ENCODE measurements at places on chromosomes 5 and 9. TPM values are rescaled to one million over a fixed set of nuclear protein-coding genes. Genes with fewer than 3 reads are reported as not detected.

The EHMT1 gene
- polyA plus RNA-seq = 51.9 TPM

The CD72 gene
- polyA plus RNA-seq = 3.0 TPM

- DNase-seq = no peak
Observed at GRCh38 chr9:75431375-75431774, 343.1 kb downstream of the OSTF1 start.

The CDHR2 gene
- polyA plus RNA-seq = 0.19 TPM

The NUDT12 gene
- polyA plus RNA-seq = 5.1 TPM

- DNase-seq = no peak
Observed at GRCh38 chr5:62342476-62342837, 36.5 kb downstream of the KIF2A start.

GRCh38 chr5:160460377-160461049, 38.9 kb downstream of the PTTG1 start:
- no peak for DNase-seq

The IL9 gene
- not detected for polyA plus RNA-seq

GRCh38 chr5:178152491-178153444, 917 bp downstream of the NHP2 start:
- DNase-seq = no peak

- DNase-seq = no peak
Observed at GRCh38 chr5:119174578-119175163, 103.8 kb downstream of the DMXL1 start.

DNA sequence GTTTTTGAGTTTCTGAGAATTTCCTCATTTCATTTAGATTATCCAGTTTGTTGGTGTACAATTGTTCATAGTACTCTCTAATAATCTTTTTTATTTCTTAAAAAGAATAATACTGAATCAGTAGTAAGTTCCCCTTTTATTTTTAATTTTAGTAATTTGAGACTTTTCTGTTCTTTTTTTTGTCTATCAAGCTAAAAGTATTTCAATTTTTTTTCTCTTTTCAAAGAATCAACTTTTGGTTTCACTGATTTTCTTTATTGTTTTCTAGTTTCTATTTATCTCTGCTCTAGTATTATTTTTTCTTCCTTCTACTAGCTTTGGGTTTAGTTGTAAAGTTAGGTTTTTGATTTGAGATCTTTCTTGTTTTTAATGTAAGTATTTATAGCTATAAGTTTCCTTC, 60.6 kb upstream of the ARL15 start:
- no peak for DNase-seq

DNA sequence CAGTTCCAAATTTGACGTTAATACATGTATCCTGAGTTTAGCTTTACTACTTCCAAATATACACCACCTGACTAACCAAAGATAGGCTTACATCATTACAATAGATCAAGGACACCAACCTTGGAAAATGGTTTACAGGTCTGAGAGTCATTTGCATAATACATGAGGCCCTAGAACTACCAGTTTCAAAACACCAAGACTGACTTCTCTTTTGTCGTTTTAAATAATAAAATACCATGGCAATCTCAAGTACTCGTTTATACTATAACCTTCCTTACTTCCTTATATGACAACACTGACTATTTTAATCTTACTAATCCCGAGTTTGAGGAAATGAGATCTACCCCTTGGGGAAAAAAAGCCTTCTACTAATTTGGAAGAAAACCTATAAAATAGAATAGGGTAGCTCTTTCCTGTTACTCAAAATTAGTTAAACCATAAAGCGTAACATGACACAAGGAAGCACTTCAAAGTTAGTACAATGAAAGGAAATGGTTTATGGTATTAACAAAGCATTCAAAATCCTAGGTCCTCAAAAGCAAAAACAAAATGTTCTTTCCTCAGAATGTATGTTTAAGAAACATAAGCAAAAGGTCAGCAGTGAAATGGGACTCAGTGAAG, 42.1 kb downstream of the UBQLN1 start:
- DNase-seq = no peak

The SAXO1 gene
- polyA plus RNA-seq = not detected

DNA sequence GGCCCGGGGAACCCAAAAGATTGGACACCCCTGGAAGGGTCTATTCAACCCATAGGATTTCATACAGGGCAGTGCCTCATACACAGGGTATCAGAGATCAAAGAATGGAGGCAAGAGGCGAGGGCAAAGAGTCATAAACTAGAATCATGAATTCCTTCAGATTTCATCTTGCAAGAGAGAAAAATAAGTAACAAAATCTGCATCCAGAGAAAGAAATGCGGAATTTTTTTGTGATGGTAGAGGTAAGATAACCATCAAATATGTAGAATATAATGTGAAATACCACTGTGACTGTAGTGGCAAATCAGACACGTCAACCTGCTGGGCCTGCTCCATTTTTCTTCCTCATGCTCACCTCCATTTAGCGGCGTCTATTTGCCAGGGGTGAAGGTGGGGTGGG, 143.6 kb downstream of the SNX18 start:
- DNase-seq = no peak

DNA sequence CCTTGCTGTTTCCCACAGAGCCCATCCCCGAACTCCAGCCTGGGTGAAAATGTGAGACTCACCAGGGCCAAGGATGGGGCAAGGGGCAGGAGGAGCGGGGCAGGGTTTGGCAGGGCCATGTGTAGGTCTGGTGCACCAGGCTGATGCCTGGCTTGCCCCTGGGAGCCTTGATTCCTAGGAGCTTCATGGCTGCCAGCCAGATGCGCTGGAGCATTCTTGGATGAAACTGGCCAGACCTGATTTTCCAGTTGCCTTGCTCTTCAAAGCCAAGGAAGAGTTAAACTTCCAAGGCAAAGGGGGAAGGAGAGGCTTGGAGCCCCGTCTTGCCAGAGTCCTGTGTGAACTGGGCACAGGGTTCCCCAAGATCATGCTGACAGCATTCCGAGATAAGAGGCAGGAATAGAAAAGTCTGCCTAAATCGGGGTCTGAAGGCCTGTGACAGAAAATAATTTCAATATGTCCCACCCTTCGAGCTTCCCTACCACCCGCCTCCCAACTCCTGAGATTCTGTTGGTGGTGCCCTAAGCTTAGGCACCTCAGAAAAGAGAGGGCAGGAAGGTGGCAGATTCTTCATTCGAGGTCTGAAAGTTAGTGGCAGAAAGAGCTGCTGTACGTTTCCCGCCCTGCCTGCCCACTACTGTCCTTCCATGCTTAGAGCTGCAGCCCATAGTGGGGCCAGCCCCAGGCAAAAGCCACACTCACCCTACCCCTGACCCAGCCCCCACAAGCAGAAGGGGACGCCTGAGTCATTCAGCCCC, 20.4 kb downstream of the FAT2 start:
- no peak for DNase-seq

- no peak for DNase-seq
Observed at GRCh38 chr5:126461838-126462237, 38.6 kb downstream of the GRAMD2B start.

GRCh38 chr5:121974261-121974660, 12.5 kb downstream of the SRFBP1 start:
- DNase-seq = no peak

GRCh38 chr5:37424441-37424840, 45.3 kb downstream of the WDR70 start:
- no peak for DNase-seq

The CAMSAP1 gene
- polyA plus RNA-seq = 2.8 TPM

The SLC34A1 gene
- 0.09 TPM for polyA plus RNA-seq

The PCDHB5 gene
- polyA plus RNA-seq = 0.09 TPM

DNA sequence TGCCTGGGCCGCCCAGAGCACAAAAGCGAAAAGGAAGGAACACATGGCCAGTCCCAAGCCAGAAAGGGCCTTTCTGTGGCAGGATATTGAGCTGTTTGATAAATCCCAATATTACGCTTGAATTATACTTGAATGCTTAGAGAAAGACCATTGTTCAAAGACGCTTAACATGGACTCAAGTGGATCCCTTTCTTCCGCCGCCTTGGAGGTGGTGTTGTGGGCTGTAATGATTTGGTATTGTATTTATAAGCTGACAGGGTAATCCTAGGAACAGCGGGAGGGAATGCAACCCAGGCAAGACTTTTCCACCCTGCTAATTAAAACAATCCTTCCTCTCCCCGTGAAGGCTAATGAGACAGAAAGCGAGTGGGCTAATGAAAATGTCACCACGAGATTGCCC, 24.9 kb downstream of the CFAP77 start:
- DNase-seq = no peak

GRCh38 chr5:1779021-1779680, 20.5 kb downstream of the MRPL36 start:
- no peak for DNase-seq

The SEMA5A gene
- polyA plus RNA-seq = 0.09 TPM
